KBM-7 (cell line): ENCODE measurements at places on chromosomes 3 and 15.

DNA sequence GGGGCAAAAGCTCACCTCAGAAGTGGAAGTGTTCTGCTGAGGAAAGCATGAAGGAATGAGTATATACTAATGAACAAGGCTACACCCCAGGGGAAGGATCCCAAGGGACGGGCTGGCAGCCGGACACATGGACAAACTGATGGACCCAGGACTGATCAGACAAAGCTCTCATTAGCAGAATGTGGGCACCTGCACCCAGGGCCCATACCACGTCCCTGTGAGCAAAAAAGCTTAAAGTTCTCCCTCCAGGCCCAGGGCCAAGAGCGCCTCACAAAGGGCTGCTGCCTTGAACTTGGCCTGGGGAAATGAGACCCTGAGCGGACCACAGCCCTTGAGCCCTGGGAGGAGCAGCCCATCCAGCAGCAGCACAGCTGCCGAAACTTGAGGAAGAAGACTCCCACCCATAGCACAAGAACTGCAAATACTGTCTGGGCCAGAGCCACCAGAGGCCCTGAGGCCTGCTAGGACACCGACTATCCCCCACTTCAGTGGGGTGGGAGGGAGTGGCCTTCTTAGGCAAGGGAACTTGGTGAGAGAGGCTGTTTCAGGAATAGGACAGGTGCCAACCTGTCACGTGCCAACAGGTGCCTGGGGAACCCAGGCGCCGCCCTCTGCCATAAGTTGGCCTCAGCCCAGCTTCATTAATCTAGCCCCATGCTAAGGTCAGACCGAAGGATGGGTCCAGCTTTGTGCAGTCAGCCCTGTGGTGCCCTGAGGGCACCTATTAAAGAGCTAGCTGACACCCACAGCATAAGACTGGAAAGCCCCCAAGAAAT lies 2.3 kb upstream of the GMPPB start:
- DNase-seq, result no peak

DNA sequence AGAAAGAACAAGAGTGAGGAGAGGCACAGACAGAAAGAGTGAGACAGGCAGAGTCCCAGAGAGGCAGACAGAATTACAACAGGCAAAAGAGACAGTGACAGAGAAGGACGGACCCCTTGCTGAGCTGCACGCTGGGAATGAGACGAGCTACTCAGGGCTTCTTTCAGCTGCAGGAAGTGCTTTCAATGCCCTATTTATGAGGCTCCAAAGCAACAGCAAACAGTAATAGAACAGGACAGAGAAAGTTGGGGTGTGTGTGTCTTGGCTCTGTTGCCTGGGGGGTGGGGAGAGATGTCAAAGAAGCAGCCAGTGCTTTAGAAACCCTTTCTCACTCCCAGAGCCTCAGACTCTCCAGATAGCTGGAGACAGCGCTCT lies 502 bp upstream of the TIMP4 start:
- DNase-seq, result no peak

GRCh38 chr15:90400005-90400758 lies 12.1 kb downstream of the IQGAP1 start:
- DNase-seq, result no peak

- DNase-seq, result no peak
Measured at GRCh38 chr3:79606414-79606813, 161.4 kb downstream of the ROBO1 start.

DNA sequence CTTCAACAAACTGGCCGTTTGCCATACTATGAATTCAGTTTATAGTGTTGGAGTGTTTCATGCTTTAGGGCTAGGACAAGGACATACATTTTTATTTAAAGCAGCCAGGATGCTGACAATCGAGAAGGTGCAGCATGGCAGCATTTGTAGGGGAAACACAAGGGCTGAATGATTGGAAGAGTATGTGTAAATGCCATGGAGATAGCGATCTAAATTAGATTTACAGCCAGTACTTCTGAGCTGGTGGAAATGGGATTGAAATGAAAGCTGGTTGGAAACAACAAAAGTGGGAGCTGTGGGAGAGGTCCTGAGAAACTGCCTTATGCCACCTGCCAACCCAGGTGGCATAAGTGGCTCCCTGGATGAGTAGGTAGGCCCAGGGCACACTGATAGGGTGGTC lies 209.9 kb upstream of the MRPL3 start:
- DNase-seq, result no peak

DNA sequence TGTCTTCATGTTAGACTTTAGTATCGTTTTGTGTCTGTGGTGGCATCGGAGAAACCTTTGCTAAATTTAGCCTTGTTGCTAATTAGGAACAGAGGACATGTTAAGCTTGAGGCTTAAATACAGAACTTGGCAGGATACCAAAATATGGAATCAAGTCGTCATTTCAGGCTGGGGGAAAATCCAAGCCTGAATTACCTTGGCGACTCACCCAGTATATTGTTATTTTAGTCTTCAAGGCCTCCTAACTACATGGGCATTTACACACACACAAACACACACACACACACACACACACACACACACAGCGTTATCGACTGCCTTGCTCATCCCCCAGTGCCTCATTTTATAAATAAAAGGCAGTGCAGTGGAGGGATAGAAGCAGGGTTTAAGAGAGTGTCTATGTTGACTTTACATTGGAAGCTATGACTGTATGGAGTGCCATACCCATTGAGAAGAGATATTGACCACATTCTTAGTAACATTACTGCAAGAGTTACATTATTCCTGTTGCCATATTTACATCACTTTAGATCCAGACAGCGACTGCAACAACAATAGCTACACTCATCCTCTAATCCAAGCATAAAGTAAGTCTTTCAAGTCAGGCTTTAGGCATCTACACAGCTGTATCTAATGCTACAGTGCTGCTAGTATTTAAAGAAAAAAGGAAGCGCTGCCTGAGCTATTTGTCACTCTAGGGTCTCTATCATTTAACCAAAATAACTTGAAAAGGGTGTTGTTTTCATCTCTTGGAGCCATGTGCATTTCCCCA lies 210.8 kb upstream of the SEMA6D start:
- DNase-seq, result no peak

DNA sequence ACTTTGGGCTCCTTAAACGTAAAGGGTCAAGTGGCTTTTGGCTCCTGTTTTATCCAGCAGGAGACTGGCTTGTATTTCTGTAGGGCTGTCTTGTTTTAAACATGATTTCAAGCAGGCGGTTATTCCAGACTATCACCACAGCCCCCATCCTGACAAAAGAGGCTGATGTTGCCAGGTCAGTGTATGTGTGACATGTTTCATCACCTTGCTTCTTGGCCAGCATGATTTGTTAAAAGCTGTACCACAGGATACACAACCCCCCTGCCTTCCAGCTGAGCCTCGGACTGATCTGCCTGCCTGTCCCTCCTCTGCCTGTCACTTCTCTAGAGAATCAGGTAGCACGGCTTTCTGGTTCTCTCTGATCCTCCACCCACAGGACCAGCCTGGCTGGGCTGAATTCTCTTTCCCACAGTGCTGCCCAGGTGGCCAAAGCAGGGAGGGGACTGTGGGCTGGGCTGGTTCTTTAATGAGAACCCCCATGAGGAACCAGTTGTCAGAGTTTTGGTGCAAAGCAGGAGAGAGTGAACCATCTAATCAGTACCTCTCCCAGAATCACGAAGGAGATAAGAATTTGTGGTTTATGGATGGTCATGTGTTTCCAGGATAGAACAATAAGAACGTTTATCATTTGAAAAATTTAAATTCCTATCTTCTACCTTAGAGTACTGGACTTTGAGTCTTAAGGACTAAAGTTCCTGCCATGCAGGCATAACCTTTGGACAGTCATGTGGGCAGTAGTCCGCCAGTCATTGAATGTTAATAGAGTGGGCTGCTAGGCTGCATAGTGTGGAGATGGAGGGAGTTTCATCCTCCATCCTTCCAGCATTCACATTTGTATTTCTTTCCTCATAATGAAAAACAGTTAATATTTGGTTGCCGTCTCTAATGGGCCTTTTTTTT lies 8.8 kb downstream of the ABHD6 start:
- DNase-seq, result no peak

- DNase-seq, result no peak
Measured at GRCh38 chr3:50825841-50826240, 151.1 kb downstream of the DOCK3 start.

DNA sequence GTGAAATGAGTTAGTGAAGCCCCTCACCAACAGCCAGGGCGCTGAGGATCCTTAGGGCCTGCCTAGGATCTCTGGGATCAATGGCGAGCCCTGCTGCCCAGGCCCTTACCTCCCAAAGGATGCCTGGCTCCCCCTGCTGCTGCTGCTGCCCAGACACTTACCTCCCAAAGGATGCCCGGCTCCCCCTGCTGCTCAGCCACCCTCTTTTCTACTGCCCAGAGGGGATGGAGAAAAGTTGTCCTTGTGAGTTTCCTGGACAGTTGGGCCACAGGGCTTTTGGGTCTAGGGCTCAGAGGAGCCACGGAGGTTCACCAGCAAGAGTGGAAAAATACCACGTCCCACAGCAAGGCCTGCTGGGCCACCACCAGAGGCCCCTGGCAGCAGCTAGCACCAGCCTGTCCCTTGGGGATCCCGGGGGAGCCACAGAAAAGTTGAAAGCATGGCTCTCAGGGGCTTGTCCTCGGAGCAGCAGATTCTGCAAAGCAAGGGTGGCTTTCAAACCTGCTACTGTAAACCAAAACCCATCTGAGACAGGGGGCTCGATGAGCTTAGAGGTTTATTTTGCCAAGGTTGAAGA lies 59.4 kb downstream of the SLC6A6 start:
- peak; percentile 61 for DNase-seq
